Neural crest cell (in vitro differentiated cells): ENCODE measurements at places on chromosomes 2 and 18. TPM values are rescaled to one million over a fixed set of nuclear protein-coding genes. Genes with fewer than 3 reads are reported as not detected.

DNA sequence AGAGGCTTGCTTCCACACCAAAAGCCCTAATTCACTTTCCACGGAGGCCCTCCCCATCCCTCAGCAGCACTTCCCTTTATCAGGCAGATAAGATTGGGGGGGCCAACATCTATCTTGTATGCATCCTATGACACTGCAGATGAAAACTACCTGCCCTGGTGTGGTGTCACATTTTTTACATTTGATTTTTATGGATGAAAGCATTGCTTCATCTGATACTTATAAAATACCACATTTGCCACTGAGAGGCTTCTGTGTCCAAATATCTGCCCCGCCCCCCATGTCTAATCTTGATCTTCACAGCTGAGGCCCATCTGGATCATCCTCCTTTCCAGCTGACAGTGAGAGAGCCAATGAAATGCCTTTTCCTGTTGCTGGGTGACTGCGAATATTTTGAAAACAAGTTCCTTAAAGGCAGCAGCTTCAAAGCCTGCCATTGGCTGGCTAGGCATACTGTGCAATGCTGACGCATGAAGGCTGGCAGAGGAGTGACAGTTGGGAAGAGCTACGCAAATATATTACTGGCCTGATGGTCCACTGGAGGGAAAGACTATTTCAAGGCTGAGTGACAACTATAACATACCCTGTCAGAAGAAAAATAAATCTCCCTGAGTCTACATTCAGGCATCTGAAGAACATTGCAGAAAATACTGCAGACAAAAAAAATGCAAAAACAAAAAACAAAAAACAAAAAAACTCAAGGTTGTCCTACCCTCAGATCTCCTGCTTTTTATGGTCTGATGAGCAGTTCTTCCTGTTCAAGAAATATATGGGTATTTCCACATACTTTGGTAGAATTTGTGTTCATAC lies 318.7 kb downstream of the PDE11A start:
- no peaks in the 10 kb centered on the region for H3K36me3 ChIP-seq
- DNase-seq: peak; percentile 8
- no peak overlapping the region for H3K27ac ChIP-seq
- no peaks in the 10 kb centered on the region for H3K27me3 ChIP-seq

DNA sequence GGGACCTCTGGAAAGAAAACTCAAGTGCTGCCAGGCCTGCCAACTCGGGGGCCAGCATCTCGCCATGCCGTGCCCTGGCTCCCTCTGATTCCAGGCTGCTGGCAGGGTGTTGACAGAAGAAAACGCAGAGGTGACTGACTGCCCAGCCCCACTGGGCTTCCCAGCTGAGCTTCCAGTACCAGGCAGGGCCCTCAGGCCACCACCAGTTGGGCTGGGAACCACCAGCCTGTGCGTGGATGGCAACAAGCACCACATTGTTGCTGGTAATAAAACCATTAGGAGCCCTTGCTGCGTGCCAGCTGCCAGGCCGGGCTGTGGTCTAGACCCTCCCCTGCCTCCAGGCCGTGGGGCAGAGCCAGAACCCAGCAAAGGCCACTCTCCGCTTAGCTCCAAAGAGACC lies 9.2 kb downstream of the DNMT3A start:
- no peak overlapping the region for H3K4me3 ChIP-seq
- H3K36me3 ChIP-seq: peaks cover 4% of the 10 kb centered on the region
- no peak overlapping the region for H3K27ac ChIP-seq
- peaks cover 13% of the 10 kb centered on the region for H3K4me1 ChIP-seq

- DNase-seq: no peak
- no peaks in the 10 kb centered on the region for H3K4me1 ChIP-seq
- no peak overlapping the region for H3K27ac ChIP-seq
- no peaks in the 10 kb centered on the region for H3K36me3 ChIP-seq
Measured at GRCh38 chr2:180730976-180731375, 249.4 kb upstream of the UBE2E3 start.

- no peak overlapping the region for H3K27ac ChIP-seq
- peaks cover 39% of the 10 kb centered on the region for H3K36me3 ChIP-seq
- H3K27me3 ChIP-seq: no peaks in the 10 kb centered on the region
- H3K4me3 ChIP-seq: no peak overlapping the region
Measured at GRCh38 chr18:5914016-5914415, 18.7 kb upstream of the TMEM200C start.

GRCh38 chr2:62789518-62789917 lies 84.0 kb downstream of the EHBP1 start:
- peaks cover 12% of the 10 kb centered on the region for H3K4me1 ChIP-seq
- no peaks in the 10 kb centered on the region for H3K27me3 ChIP-seq
- no peaks in the 10 kb centered on the region for H3K36me3 ChIP-seq
- DNase-seq: no peak
- no peak overlapping the region for H3K4me3 ChIP-seq

DNA sequence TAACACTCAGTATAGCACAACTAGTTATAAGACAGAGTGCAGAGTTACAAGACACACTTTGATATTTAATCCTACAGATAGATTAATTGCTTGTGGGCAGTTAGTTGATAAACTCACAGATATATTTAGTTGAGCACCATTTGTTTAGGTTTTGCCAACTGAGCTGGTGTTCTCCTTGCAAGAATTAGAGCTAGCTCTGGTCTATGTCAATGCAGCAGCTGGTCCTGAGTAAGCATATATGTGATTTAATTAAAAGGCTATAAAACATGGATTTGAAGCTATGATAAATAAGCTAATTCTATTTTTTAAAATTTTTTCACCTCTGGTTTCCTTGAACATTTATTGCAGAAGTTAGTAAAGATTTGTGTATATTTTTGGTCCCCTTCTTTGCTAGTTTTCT lies 35.6 kb downstream of the GPD2 start:
- peaks cover 11% of the 10 kb centered on the region for H3K36me3 ChIP-seq
- H3K27ac ChIP-seq: no peak overlapping the region
- no peak overlapping the region for H3K4me3 ChIP-seq
- H3K27me3 ChIP-seq: no peaks in the 10 kb centered on the region
- DNase-seq: no peak

DNA sequence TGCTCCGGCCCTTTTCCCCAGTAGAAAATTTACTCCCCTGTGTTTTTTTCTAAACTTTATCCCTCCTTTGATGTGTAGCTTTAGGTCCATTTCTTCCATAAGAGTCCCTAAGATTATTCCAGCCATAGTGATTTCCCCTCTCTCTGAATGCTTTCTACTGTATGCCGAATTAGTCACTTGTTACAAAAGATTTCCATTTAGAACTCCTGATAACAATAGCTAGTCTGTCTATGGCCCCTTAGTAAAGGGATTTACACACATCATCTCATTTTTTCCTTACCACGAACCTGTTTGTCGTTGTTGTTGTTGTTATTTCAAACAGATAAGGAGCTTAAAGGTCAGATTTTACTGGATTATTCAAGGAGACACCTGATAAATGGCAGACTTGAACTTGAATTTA lies 256.1 kb downstream of the PAX3 start:
- H3K27ac ChIP-seq: no peak overlapping the region
- H3K27me3 ChIP-seq: peaks cover 5% of the 10 kb centered on the region
- H3K4me3 ChIP-seq: no peak overlapping the region
- H3K36me3 ChIP-seq: no peaks in the 10 kb centered on the region
- DNase-seq: no peak

- H3K27me3 ChIP-seq: no peaks in the 10 kb centered on the region
- peaks cover 52% of the 10 kb centered on the region for H3K36me3 ChIP-seq
- no peak overlapping the region for H3K4me3 ChIP-seq
Measured at GRCh38 chr18:76892832-76893231, 70.5 kb downstream of the ZNF236 start.

DNA sequence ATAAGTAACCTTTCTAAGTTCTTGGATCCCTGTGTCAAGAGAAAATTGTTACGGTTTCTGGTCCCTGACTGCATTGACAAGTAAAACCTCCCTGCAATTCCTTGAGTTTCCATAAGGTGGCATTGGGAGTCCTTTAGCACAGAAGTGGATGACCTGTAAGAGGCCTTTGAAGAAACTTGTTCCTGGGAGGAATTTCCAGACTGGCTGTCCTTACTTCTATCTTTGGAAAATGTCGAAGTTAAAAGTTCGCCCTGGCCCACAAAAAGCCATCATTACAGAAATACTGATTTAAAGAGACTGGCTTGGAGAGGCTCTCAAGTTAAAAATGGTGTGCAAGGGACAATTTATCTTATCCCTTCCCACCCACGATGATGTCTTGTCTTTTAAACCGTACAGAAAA lies 218.4 kb downstream of the CDH20 start:
- peaks cover 26% of the 10 kb centered on the region for H3K4me1 ChIP-seq
- no peak overlapping the region for H3K27ac ChIP-seq
- H3K27me3 ChIP-seq: no peaks in the 10 kb centered on the region
- no peak overlapping the region for H3K4me3 ChIP-seq

GRCh38 chr2:207513551-207514257 lies 16.1 kb upstream of the CREB1 start:
- H3K36me3 ChIP-seq: no peaks in the 10 kb centered on the region
- no peak overlapping the region for H3K27ac ChIP-seq
- no peak overlapping the region for H3K4me3 ChIP-seq
- peaks cover 8% of the 10 kb centered on the region for H3K27me3 ChIP-seq
- no peak for DNase-seq

DNA sequence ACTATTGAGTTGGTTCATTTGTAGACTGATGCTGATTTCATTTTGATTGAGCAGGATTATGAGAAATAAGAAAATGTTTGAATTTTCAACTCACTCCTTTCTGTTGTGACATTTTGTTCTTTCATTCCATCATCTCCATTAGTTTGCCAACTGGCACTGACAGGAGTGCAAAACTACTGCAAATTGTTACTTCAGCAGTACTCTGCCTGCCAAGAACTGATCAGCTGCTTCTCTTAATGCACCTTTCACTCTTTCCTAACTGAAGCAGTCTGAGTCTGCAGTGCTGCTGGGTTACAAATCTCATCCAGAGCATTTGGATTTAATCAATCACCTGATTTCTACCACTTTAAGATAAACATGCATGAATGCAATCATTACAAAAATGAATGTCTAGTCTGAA lies 70.9 kb downstream of the TMEFF2 start:
- DNase-seq: no peak
- no peak overlapping the region for H3K27ac ChIP-seq
- no peaks in the 10 kb centered on the region for H3K4me1 ChIP-seq
- no peaks in the 10 kb centered on the region for H3K27me3 ChIP-seq

DNA sequence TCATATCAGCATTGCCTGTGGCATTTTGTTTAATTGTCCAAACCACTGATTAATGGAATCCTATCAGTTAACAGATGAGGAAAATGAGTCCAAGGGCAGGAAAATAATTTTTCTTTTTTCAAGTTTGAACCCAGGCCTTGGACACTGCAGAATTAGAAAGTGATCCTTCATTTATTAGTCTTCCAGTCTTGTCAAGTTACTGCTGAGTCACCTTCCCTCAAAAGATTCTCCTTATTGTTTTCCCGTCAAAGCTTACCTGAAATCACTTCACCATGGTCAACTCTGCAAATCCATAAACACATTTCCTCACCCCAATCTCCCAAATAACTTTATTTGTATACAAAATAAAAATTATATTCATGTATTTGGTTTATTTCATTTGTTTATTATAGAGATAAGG lies 57.9 kb downstream of the WDR75 start:
- no peaks in the 10 kb centered on the region for H3K36me3 ChIP-seq
- H3K4me3 ChIP-seq: no peak overlapping the region
- DNase-seq: no peak
- H3K4me1 ChIP-seq: no peaks in the 10 kb centered on the region

GRCh38 chr2:129201696-129202095 lies 777.8 kb upstream of the RAB6C start:
- H3K27me3 ChIP-seq: no peaks in the 10 kb centered on the region
- no peaks in the 10 kb centered on the region for H3K4me1 ChIP-seq
- H3K27ac ChIP-seq: no peak overlapping the region
- no peak for DNase-seq

DNA sequence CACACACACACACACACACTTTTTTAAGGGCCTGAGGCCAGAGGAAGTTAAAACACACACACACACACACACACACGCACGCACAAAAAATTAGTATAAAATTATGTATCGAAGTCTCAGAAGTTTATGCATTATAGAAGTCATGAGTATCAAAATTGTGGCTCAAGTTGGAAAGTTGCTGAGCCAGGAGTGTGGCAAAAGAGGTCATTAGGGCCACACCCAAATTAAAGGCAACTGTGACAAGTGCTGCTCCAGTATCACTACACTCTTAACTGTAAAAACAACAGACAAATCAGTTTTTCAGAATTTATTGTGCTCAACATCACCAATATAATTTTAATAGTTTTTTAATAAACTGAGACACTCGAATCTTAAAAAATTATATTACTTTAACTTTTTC lies 36.9 kb downstream of the YWHAQ start:
- H3K27ac ChIP-seq: no peak overlapping the region
- no peak for DNase-seq
- no peak overlapping the region for H3K4me3 ChIP-seq
- H3K4me1 ChIP-seq: peaks cover 23% of the 10 kb centered on the region
- H3K27me3 ChIP-seq: no peaks in the 10 kb centered on the region

DNA sequence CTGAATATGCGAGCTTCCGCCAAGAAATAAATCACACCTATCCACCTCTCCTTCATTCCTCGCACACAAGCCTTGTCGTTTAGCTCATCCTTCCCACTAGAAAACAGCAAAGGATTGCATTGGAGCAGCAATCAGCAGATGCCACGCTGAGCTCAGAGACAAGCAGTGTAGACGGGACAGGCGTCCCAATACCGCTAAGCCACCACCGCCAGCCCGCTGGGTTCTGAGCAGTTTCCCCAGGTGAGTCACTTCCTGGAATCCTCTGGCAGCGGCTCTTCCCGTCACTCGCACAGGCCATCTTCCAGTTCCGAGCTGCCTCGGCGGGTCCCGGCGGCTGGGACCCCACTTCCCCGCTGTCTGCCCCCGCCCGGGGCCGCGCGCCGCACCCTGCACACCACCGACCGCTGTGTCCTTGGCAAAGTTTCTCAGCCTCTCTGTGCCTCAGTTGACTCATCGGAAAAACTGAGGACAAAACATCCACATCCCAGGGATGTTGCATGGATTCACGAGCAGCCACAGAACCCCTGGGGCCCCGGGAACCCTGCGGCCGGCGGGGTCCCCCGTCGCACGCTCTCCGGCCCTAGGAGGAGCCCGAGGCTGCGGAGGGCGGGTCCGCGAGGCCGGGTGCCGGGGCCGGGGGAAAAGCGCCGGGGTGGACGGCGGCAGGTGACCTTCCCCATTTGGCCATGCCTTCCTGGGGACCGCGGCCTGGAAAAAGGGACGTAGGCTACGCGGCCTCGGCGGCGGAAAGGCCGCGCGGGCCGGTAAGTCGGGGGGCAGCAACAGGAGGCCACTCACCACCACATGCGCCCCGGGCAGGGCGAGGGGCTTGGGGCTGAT lies 573 bp downstream of the KDSR start:
- H3K27ac ChIP-seq: no peak overlapping the region
- H3K4me1 ChIP-seq: peaks cover 26% of the 10 kb centered on the region
- no peaks in the 10 kb centered on the region for H3K27me3 ChIP-seq
- H3K36me3 ChIP-seq: peaks cover 14% of the 10 kb centered on the region
- no peak for DNase-seq
- peak overlapping the region; percentile 94 for H3K4me3 ChIP-seq

- no peak for DNase-seq
- no peak overlapping the region for H3K27ac ChIP-seq
- peaks cover 3% of the 10 kb centered on the region for H3K36me3 ChIP-seq
- peaks cover 50% of the 10 kb centered on the region for H3K4me1 ChIP-seq
- H3K4me3 ChIP-seq: no peak overlapping the region
- no peaks in the 10 kb centered on the region for H3K27me3 ChIP-seq
Measured at GRCh38 chr18:46428368-46428767, 228.7 kb downstream of the LOXHD1 start.

GRCh38 chr2:70132244-70133126 lies 45.2 kb downstream of the PCBP1 start:
- peak overlapping the region; percentile 83 for H3K27ac ChIP-seq
- no peaks in the 10 kb centered on the region for H3K36me3 ChIP-seq
- DNase-seq: no peak

GRCh38 chr2:20366672-20367116 lies 16.1 kb upstream of the PUM2 start:
- H3K4me1 ChIP-seq: no peaks in the 10 kb centered on the region
- no peak overlapping the region for H3K4me3 ChIP-seq
- no peak overlapping the region for H3K27ac ChIP-seq
- no peaks in the 10 kb centered on the region for H3K27me3 ChIP-seq
- peaks cover 3% of the 10 kb centered on the region for H3K36me3 ChIP-seq

Gene CDCA7
- 82.5 and 88.8 TPM in 2 replicates for total RNA-seq
